AML-193 (cell line): ENCODE measurements at places on chromosomes 6 and 20.

DNA sequence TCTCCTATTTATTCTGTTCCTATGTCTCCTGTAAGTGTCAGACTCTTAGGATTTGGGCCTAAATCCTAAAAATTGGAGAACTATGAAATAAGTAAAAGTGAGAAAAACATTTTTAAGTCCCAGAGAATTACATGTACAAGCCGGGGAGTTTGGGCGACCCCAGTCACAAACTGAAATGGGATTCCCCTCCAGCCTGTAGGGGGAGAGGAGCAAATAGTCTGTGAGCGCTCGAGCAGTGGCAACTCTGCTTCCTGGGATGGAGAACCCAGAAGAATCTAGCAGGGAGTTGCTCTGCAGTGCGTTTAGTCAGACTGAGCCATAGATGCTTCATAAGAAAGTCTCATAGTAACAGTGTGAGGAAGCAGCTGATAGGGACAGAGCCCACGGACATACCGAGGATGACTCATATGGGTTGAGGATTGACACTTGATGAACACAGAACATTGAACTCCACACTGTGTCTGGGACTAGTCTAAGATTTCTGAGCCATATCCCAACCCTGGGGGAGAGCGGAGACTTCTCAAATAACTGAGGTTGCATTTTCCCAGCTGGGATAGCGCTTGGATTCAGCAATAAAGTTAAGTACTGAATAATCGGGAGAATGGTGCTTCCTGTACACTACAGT lies 437.2 kb downstream of the BCKDHB start:
- no peak for DNase-seq

DNA sequence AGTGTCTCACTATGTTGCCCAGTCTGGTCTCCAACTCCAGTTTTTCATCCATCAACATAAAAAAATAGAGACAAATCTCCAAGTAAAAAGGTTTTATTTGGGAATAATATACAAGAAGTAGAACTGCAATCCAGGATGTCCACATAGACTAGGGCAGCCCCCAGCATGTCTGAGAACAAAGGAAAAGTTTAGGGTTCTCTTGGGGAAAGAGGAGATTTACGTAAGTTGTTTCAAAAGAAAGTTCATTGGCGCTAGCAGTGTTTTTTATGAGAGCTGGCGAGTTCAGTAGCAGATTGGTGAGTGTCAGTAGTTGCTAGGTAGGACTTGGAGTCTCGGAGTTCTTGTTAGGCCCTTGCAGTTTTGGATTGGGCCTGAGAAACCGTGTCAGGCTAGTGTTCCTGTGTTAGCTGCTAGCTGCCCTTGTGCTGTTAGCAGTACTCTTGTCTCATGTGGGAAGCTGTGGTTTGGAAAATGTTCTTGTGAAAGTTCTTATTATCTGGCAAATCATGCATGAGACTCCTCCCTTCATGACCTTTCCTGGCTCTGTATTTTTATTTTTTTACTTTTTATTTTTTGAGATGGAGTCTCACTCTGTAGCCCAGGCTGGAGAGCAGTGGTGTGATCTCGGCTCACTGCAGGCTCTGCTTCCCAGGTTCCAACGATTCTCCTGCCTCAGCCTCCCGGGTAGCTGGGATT lies 24.7 kb downstream of the TTLL9 start:
- DNase-seq: peak; percentile 12

DNA sequence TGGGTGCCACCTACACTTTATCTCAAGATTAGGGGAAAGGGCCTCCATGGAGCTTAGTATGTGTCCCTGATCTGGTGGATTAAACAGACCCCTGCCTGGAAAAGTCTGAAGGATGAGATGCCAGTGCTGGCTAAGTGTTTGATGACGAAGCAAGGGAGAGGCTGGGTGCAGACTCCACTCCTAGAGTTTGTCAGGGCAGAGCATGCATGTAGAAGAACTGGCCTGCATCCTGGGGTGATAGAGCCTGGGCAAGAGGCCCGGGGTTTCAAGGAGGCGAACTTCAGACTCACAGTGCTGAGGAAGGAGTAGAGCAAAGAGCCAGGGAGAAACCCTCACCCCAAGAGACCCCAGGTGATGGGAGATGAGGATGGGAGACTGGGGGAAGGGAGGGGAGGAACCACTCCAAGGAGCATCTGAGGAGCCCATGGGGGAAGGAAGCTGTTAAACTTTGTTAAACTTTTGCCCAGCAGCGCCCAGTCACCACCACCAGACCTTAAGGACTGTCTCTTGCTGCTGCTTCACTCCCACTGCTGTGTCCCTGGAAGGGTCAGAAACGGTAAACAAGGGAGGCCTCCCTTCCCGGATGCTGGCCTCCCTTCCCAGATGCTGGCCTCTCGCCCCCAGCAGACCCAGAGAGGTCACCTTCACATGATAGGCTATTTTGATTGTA lies 61.6 kb downstream of the RPRD1B start:
- DNase-seq: no peak

DNA sequence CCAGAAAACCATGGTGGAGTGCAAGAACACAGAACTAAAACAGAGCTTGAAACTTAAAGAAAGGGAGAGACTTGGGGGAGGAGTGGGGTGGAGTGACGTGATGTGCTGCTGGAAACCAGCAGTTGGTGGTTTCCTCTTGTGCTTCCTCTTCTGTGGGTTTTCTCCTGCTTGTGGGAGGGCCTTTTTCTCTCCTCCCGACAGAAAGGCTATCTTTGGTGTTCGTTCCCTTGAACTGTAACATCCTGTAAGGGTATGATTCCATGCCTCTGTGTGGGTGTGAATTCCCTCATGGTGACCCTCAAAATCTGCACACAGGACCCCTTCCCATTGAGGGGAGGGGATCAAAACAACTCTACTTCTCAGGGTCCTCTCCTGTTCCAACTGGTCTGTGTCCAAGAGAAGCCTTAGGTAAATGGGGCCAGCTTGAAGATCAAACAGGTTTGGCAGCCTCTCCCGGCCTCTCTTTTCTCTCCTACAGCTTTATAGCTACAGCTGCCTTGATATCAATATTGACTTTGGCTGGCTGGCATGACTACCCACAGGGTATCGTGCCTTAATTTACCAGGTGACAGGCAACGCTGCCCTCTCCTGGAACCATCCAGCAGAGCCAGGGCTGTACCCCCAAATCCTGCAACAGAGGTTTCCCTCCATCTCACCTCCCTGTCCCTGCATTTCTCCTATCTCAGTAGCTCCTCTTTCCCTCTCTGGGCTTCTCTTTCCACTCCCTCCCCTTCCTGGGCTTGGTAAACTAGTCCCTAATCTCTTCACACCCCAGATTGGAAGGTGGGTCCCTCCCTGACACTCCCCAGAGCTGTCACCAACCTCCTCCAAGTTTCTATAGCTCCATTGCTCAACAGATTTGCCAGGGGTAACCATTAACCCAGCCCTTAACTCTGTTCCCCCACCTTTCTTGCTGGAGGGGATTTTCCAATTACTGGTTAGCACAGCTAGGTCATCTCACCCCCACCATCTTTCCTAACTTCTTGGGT lies 1.5 kb upstream of the MSH5 start:
- peak; percentile 98 for DNase-seq

GRCh38 chr20:32391003-32391402 lies 32.9 kb downstream of the ASXL1 start:
- peak; percentile 65 for DNase-seq

GRCh38 chr6:18276610-18277236 lies 12.4 kb upstream of the DEK start:
- no peak for DNase-seq
